ENCODE measurements at places on chromosomes 4 and X. TPM values are rescaled to one million over a fixed set of nuclear protein-coding genes. Genes with fewer than 3 reads are reported as not detected.
A peak's percentile ranks its signal among the peaks of the same experiment; 100 is the strongest.

DNA sequence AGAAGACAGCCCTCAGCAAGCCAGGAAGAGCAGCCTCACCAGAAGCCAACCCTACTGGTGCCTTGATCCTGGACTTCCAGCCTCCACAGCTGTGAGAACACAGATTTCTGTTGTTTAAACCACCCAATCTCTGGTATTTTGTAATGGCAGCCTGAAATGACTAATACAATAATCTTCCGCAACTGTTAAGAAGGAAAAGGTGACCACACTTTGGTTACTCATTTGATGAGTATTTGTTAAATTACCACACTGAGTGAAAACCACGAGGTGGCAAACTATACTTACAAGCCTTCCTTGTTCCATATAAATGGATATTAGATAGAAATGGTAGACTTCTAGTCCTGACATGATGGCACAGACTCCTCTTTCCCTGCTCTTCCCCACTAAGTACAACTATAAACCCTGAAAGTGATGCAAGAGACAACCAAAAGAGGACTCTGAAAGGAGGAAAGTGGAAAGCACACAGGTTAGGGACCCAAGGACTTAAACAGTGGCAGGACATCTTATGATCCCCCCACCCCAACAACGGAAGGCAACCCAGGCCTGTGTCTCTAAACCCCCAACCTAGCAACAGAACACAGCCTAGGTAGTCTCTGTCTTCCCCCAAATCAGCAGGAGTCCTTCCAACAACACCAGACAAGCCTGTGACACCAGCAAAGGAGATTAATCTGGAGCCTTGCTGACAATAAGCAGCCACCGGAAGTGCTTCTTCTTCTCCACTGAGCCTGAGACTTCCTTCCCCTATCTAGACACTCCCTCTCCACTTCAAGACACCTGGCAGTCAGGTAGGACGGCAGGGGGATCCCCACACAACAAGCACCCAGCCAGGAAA is 12.3 kb downstream of the ZNF182 start:
- H3K27ac ChIP-seq: peak overlapping the region; percentile 22
- peaks cover 34% of the 10 kb centered on the region for H3K4me1 ChIP-seq
- peaks cover 45% of the 10 kb centered on the region for H3K36me3 ChIP-seq
- peak overlapping the region; percentile 6 for H3K4me3 ChIP-seq

Gene ZNF185
- 3.8 TPM for total RNA-seq

Gene NUDT11
- 4.2 TPM for total RNA-seq

Gene TBC1D25
- total RNA-seq: 20.5 TPM

GRCh38 chrX:112839856-112840255 is 775 bp downstream of the AMOT start:
- DNase-seq: no peak
- peak overlapping the region; percentile 87 for H3K4me3 ChIP-seq
- peaks cover 18% of the 10 kb centered on the region for H3K4me1 ChIP-seq
- peak overlapping the region; percentile 11 for H3K27ac ChIP-seq
- no peaks in the 10 kb centered on the region for H3K36me3 ChIP-seq

DNA sequence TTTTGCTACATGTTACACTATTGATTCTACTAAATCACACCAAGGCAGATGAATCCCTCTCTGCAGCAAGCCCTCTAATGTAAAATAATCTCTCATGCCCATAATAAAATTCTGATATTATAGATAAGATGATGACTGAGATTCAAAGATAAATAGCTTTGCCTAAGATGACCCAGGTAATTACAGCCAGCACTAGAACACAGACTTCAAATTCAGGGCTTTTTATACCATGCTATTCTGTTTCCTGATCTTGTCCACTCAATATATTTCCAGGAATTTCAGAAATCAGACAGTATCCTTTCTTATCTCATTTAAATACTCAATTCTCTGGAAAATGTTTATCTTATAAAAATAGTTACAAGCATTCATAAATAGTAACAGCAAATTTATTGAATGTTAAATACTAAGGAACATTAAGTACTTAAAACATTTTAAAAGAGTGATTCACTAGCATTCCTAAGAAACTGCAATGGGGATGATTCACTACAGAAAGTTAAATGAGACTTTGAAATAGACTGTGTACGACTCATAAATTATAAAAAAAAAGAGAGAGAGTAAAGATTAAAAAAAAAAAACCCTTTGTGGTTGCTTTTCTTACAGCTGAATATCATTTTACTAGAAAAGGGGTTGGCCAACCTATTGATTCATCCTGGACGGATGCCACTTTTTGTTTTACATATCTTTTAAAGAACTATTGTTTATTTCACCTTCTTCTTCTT is 45.8 kb upstream of the IL21 start:
- H3K36me3 ChIP-seq: peaks cover 10% of the 10 kb centered on the region
- H3K27ac ChIP-seq: peak overlapping the region; percentile 100
- peaks cover 7% of the 10 kb centered on the region for H3K27me3 ChIP-seq
- peak; percentile 38 for DNase-seq
- peaks cover 76% of the 10 kb centered on the region for H3K4me1 ChIP-seq

Gene MAGEA8
- total RNA-seq: not detected

Gene CACNA1F
- 4.1 TPM for total RNA-seq

Gene CENPI
- 19.3 TPM for total RNA-seq

GRCh38 chr4:14096396-14096965 is 469.0 kb upstream of the BOD1L1 start:
- H3K27ac ChIP-seq: no peak overlapping the region
- DNase-seq: no peak
- H3K4me1 ChIP-seq: no peaks in the 10 kb centered on the region

- no peaks in the 10 kb centered on the region for H3K36me3 ChIP-seq
- DNase-seq: no peak
- no peaks in the 10 kb centered on the region for H3K4me1 ChIP-seq
- no peak overlapping the region for H3K4me3 ChIP-seq
Observed at GRCh38 chrX:77118686-77119085, 328.5 kb upstream of the FGF16 start.

DNA sequence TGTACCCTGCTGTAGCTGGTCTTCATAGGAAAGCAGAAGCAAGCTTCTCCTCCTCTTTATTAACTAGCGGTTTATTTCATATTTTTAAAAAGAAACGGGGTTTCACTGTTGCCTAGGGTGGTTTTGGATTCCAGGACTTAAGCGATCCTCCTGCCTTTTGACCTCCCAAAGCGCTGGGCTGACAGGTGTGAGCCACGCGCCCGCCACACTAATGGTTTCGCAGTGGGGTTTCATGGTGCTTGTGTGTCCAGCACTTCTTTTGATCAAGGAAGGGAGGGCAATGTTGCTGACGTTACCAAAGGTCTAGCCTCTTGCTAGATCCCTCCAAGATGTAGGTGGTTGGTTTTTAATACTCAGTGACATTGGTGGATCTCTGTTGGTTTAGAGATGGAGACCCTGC is 1.4 kb downstream of the MAEA start:
- H3K4me3 ChIP-seq: peak overlapping the region; percentile 98
- peaks cover 9% of the 10 kb centered on the region for H3K36me3 ChIP-seq
- H3K27me3 ChIP-seq: no peaks in the 10 kb centered on the region
- peaks cover 43% of the 10 kb centered on the region for H3K4me1 ChIP-seq
- no peak for DNase-seq
- H3K27ac ChIP-seq: peak overlapping the region; percentile 97

Gene PPA2
- 74.7 TPM for total RNA-seq

DNA sequence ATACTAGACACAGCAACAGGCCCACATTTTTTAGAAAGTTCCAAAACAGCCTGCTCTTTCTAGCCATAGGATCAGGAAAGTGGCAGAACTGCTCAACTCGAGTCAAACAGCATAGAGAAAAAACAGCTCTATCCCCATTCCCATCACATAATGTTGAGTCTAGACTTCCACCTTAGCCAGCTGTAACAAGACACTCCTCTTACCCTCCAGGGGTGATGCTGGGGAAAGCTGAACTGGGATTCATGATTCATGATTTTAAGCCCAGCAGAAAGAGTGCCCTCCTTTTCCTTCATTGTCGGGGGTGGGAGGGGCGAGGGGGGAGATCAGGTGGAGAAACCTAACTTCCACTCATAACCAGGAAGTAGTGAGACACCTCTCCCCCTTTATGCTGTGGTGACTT is 86.1 kb downstream of the CENPC start:
- H3K4me3 ChIP-seq: no peak overlapping the region
- no peak for DNase-seq
- no peaks in the 10 kb centered on the region for H3K27me3 ChIP-seq

- H3K27ac ChIP-seq: no peak overlapping the region
- no peaks in the 10 kb centered on the region for H3K4me1 ChIP-seq
- no peak for DNase-seq
- no peaks in the 10 kb centered on the region for H3K36me3 ChIP-seq
- H3K27me3 ChIP-seq: peaks cover 19% of the 10 kb centered on the region
Observed at GRCh38 chr4:94378047-94378446, 35.4 kb upstream of the HPGDS start.

DNA sequence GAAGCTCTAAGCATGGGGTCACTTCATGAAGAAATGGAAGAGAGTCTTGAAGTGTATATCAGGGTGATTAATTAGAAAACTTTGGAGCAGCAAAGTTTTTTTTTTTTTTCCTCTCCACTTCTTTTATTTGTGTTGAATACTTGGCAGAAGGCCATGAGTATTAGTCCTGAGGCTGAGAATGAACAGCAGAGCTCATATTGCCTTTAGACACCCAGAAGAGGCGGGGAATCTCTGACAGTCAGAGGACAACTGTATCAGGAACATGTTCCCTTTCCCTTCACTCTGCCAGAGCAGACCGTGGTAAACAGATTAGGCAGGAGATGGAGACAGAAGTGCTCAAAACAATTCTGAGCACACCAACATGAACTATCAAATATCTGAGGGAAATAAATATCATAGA is 300.9 kb downstream of the FAM47A start:
- no peak for DNase-seq
- no peaks in the 10 kb centered on the region for H3K4me1 ChIP-seq
- H3K36me3 ChIP-seq: peaks cover 1% of the 10 kb centered on the region
- H3K27ac ChIP-seq: no peak overlapping the region

- H3K27ac ChIP-seq: peak overlapping the region; percentile 98
- no peak for DNase-seq
- no peaks in the 10 kb centered on the region for H3K36me3 ChIP-seq
- peaks cover 27% of the 10 kb centered on the region for H3K4me1 ChIP-seq
- peak overlapping the region; percentile 78 for H3K4me3 ChIP-seq
Observed at GRCh38 chrX:107742700-107743191, 32.8 kb downstream of the TSC22D3 start.

Gene DMP1
- not detected for total RNA-seq

GRCh38 chr4:163556177-163556576 is 61.7 kb downstream of the TMA16 start:
- DNase-seq: no peak
- H3K36me3 ChIP-seq: no peaks in the 10 kb centered on the region
- H3K4me3 ChIP-seq: no peak overlapping the region
- H3K27ac ChIP-seq: no peak overlapping the region

Gene F8A2
- total RNA-seq: not detected

Gene KLB
- not detected for total RNA-seq

Gene ABLIM2
- 0.60 TPM for total RNA-seq

DNA sequence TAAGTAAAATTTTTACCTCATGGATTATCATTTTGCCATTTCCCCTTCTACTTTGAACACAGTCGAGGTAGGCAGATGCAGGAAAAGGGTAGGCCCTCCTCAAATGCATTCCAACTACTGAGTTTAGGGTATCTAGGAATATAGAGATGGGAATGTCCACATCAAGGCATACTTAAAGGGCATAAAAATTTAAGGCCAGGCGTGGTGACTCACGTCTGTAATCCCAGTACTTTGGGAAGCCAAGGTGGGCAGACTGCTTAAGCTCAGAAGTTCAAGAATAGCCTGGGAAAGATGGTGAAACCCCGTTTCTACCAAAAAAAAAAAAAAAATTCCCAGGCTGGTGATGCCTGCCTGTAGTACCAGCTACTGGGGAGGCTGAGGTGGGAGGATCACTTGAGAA is 146.5 kb downstream of the PDGFC start:
- no peak overlapping the region for H3K27ac ChIP-seq
- DNase-seq: no peak
- H3K27me3 ChIP-seq: no peaks in the 10 kb centered on the region
- no peaks in the 10 kb centered on the region for H3K4me1 ChIP-seq
- H3K36me3 ChIP-seq: no peaks in the 10 kb centered on the region
- H3K4me3 ChIP-seq: no peak overlapping the region

DNA sequence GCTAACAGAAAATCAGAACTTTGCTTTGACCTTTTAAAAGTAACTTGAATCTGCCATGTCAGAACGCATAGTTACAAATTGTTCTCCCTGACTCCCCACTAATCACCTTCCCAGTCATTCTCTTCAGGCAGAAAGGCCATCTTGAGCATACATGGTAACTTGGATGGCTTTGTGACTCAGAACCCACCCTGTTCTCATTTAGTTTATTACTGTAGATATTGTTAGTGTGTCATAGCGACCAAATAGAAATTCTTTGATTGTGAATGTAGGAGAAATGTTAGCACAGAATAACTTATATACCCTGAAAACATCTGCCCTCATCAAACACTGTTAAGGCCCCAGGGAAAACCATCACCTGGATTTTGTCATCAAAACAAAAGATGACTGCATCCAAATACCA is 382.0 kb downstream of the MAGEB5 start:
- DNase-seq: no peak
- no peak overlapping the region for H3K4me3 ChIP-seq
- H3K27ac ChIP-seq: no peak overlapping the region
- H3K27me3 ChIP-seq: no peaks in the 10 kb centered on the region
- H3K4me1 ChIP-seq: no peaks in the 10 kb centered on the region
- H3K36me3 ChIP-seq: no peaks in the 10 kb centered on the region

Gene SLBP
- 56.4 TPM for total RNA-seq

- no peaks in the 10 kb centered on the region for H3K4me1 ChIP-seq
- H3K27me3 ChIP-seq: peaks cover 13% of the 10 kb centered on the region
- DNase-seq: no peak
- H3K36me3 ChIP-seq: no peaks in the 10 kb centered on the region
Observed at GRCh38 chrX:35507701-35508100, 290.4 kb upstream of the MAGEB16 start.

DNA sequence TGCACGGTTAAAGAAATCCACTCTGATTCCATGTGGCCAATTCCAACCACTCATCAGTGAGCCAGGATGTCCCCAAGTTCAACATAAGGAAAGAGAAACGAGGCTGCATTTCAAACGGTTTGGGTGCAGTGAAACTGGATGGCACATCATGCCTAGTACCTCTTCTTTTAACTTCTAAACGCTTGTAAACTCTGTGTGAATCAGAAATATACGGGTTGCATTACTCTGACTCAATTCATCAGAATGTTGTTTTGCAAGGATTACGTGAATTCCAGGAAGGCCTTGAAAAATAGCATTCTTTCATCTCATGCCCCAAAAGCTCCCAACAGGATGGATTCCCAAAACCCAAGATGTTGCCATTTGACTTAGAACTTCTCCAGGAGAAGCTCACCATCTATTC is 270.4 kb downstream of the LDB2 start:
- no peak overlapping the region for H3K27ac ChIP-seq
- no peaks in the 10 kb centered on the region for H3K4me1 ChIP-seq
- H3K4me3 ChIP-seq: no peak overlapping the region
- H3K27me3 ChIP-seq: no peaks in the 10 kb centered on the region
- DNase-seq: no peak
- H3K36me3 ChIP-seq: no peaks in the 10 kb centered on the region

Gene VMA21
- 30.6 TPM for total RNA-seq

- H3K36me3 ChIP-seq: peaks cover 3% of the 10 kb centered on the region
- H3K4me1 ChIP-seq: peaks cover 19% of the 10 kb centered on the region
- peak overlapping the region; percentile 86 for H3K27ac ChIP-seq
- H3K27me3 ChIP-seq: no peaks in the 10 kb centered on the region
Observed at GRCh38 chr4:15001248-15001868, 923 bp upstream of the CPEB2 start.

- peaks cover 3% of the 10 kb centered on the region for H3K36me3 ChIP-seq
- no peak overlapping the region for H3K4me3 ChIP-seq
- DNase-seq: no peak
- H3K27me3 ChIP-seq: peaks cover 5% of the 10 kb centered on the region
- no peak overlapping the region for H3K27ac ChIP-seq
Observed at GRCh38 chrX:127558811-127559210, 493.4 kb downstream of the ACTRT1 start.

Gene RHOXF2B
- not detected for total RNA-seq

GRCh38 chr4:168736860-168737805 is 240.3 kb downstream of the PALLD start:
- no peak overlapping the region for H3K4me3 ChIP-seq
- no peaks in the 10 kb centered on the region for H3K4me1 ChIP-seq
- H3K27ac ChIP-seq: no peak overlapping the region
- H3K27me3 ChIP-seq: peaks cover 22% of the 10 kb centered on the region

Measured in activated T-cell treated with anti-CD3 and anti-CD28 coated beads, Interleukin-2, amount 50 U/mL, for 72 hours (primary cell).